Right atrium auricular region (tissue), 2 donors: ENCODE measurements at places on chromosomes 3 and 15. TPM values are rescaled to one million over a fixed set of nuclear protein-coding genes. Genes with fewer than 3 reads are reported as not detected.

- no peaks in the 10 kb centered on the region for H3K27me3 ChIP-seq
- no peaks in the 10 kb centered on the region for H3K4me1 ChIP-seq
- H3K36me3 ChIP-seq, result no peaks in the 10 kb centered on the region
- H3K27ac ChIP-seq, result no peak overlapping the region
These were observed 6.2 kb upstream of the SSUH2 start for GRCh38 chr3:8650583-8651416.

DNA sequence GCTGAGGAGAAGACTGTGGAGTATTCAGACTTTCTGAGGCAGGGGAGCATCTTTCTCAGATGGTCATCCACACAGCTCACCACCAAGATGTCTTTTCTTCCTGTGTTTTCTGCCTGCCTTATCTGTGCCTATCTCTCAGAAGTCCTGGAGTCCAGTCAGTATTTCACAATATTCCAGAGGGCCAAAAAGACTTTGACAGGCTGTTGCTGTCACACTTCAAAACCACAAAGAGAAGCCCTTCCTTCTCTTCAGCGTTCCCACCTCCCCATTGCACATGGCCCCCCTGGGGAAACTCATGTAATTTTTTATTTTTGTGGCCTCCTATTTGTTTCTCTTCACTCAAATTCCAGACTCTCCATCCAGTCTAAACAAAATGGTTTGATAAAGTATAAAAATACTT is 585.2 kb downstream of the EPHA3 start:
- H3K4me1 ChIP-seq, result no peaks in the 10 kb centered on the region
- no peak for DNase-seq
- no peak overlapping the region for H3K27ac ChIP-seq
- H3K36me3 ChIP-seq, result no peaks in the 10 kb centered on the region
- H3K4me3 ChIP-seq, result no peak overlapping the region

DNA sequence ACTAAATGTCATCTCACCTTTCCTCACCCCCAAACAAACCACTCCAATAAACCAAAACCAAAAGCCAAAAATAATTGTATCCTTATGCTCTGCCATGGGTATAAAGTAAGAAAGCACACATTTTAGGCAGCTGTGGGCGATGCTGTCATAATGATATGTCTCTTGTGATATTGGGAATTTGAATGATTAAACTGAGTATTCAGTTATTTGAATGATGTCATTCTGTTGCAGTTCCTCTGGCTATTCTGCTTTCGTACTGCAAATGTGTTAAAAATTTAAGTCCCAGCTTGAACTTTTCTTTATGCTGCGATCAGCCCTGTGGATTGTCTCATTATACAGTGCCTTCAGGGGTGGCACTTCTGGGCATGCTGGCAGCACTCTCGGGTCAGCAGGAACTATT is 10.8 kb upstream of the NR1D2 start:
- H3K36me3 ChIP-seq, result no peaks in the 10 kb centered on the region
- H3K4me3 ChIP-seq, result no peak overlapping the region

DNA sequence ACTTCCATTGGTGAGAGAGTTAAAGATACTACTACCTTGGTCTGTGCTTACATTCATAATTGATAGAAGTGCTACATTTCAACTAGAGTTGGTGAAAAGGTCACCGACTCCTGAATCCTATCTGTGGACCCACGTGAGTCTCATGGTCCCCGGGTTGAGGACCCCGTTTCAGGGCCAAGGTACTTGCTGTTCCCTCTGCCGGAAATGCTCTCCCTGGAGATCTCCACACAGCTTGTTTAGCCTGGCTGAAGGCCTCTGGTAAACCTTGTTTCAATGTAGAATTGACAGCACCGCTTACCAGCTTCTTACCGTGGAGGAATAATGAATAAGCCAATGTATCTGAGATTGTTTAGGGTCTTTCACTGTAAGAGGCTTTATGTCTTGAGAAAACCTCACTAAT is 226.0 kb upstream of the GOLGA6L4 start:
- no peaks in the 10 kb centered on the region for H3K27me3 ChIP-seq
- no peak overlapping the region for H3K4me3 ChIP-seq
- H3K4me1 ChIP-seq, result no peaks in the 10 kb centered on the region
- peaks cover 5% of the 10 kb centered on the region for H3K36me3 ChIP-seq
- no peak overlapping the region for H3K27ac ChIP-seq
- DNase-seq, result no peak

DNA sequence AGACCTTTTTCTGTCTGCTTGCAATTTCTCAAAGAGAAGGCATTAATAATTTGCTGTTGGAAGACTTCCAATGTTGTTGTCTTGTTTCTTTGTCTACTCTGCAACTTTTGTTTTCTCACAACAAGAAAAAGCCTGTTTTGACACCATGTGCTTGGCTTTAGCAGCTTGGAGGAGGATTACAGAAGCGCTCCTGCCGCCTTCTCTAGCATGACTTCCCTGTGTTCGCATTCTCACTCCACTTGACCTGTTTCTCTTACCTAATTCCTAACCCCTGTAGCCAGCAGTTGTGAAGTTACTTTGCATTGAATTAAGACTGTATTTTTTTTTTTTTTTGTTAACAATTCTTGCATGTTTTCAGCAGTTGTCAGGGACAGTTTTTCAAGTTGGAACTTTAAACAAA is 235.3 kb upstream of the GOLIM4 start:
- no peaks in the 10 kb centered on the region for H3K27me3 ChIP-seq
- H3K4me3 ChIP-seq, result no peak overlapping the region
- H3K4me1 ChIP-seq, result peaks cover 4% of the 10 kb centered on the region
- no peak for DNase-seq
- no peak overlapping the region for H3K27ac ChIP-seq

DNA sequence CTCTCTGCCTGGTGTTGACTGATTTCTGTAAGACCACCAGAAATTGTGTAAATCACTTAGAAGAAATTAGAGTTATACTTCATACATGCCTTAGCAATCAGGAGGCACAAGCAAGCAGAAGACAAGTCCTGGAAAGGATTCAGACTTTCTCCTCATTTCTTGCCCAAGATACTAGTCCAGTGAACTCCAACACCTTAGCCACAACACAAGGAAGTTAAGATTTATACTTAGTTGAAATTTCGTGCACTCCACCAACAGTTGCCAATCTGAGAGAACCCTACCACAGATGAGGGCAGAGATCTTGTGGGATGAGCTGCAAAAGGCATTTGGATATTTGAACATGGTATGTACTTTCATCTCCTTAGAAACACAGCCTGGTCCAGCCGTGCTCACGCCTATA is 2.3 kb downstream of the P3H2 start:
- no peak overlapping the region for H3K27ac ChIP-seq
- H3K4me3 ChIP-seq, result no peak overlapping the region
- H3K27me3 ChIP-seq, result no peaks in the 10 kb centered on the region
- no peaks in the 10 kb centered on the region for H3K36me3 ChIP-seq
- H3K4me1 ChIP-seq, result no peaks in the 10 kb centered on the region
- no peak for DNase-seq

DNA sequence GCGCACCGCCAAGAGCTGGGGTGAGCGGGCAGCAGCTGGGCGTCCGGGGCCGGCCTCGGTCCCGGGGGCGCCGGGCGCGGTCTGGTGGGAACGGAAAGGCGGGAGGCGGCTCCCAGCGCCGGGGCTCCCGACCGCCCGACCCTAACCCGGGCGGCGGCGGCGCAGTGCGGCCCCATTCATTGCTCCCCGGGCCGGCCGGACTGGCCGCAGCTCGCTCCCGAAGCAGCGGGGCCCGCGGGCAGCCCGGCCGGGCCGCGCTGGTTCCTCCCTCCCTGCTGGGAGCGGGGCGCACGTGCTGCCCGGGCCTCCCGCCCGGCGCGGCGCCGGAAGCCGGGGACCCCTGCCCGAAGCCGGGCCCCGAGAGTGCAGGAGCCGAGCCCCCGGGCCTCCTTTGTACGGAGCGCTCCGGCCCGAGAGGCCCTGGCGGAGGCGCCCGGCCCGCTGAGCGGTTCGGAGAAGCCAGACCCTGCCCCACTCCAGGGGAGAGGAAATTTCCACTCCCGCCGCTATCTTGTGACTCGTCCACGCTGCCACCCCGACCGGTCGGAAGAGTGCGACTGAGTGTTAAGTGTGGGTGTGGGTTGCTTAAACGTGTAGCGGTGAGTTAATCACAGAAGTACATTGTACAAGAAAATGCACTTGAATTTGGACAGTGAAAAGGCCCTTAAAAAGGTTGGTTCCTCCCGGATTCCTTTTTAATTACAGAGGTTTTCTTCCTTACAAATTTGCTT is 613 bp downstream of the ATP1B3 start:
- H3K27ac ChIP-seq, result peak overlapping the region; percentile 100
- peaks cover 17% of the 10 kb centered on the region for H3K4me1 ChIP-seq
- no peaks in the 10 kb centered on the region for H3K36me3 ChIP-seq
- H3K27me3 ChIP-seq, result no peaks in the 10 kb centered on the region
- DNase-seq, result peak; percentile 72

DNA sequence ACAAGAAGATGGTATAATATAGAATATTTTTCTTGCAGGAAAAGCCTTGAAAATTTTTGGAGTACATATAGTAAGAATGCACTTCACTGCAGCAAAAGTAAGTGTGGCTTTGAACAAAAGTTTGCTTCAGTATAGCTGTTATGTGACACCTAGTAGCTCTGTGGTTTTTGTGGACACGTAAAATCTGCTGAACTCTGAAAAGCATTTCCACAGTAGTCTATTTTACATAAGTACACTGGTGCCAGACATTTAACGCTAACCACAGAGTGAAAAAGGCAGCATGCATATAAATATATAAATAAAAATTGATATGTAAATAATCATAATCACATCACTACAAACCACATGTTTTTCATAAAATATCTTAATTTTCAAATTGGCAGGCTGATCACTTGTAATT is 39.8 kb downstream of the CGGBP1 start:
- H3K27ac ChIP-seq, result no peak overlapping the region
- H3K4me1 ChIP-seq, result no peaks in the 10 kb centered on the region
- H3K36me3 ChIP-seq, result no peaks in the 10 kb centered on the region

DNA sequence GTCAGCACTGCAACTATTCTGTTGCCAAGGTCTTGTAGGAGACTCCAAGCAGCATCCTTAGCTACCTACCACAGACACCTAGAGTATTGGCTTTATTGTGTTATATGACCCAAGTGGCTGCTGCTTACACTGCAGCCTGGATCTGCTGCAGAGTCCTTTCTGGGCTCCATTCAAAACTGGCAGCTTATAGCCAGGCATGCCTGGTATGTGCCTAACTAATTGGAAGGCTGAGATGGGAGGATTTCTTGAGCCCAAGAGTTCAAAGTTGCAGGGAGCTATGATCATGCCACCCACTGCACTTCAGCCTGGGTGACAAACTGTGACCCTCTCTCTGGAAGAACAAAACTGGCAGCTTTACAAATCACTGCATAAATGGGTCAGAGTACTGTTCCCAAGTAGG is 8.6 kb downstream of the NDUFB4 start:
- no peak for DNase-seq
- H3K4me3 ChIP-seq, result no peak overlapping the region
- no peaks in the 10 kb centered on the region for H3K27me3 ChIP-seq
- peaks cover 23% of the 10 kb centered on the region for H3K36me3 ChIP-seq
- H3K27ac ChIP-seq, result no peak overlapping the region

DNA sequence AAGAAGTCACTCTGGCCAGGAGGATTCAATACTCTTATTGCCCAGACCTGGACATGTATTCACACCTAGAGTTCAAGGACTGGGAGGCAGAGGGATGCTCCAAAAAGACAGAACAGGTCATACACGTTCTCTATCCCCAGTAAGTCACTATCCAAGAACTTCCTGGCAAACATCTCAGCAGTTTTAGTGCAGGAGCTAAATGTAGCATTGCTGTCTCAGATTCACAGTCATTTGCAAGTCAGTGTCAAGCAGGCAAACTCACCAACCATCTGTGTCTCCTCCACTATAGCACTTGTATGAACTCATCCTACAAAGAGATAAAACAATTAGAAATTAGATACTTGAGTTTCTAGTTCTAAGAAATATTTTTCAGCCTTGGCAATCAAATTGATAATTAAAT is 38.4 kb downstream of the ABHD17C start:
- no peaks in the 10 kb centered on the region for H3K36me3 ChIP-seq
- H3K27ac ChIP-seq, result no peak overlapping the region
- no peak overlapping the region for H3K4me3 ChIP-seq
- peaks cover 10% of the 10 kb centered on the region for H3K4me1 ChIP-seq

- no peaks in the 10 kb centered on the region for H3K4me1 ChIP-seq
- H3K27ac ChIP-seq, result peak overlapping the region; percentile 50
- no peaks in the 10 kb centered on the region for H3K27me3 ChIP-seq
- DNase-seq, result no peak
These were observed 110.5 kb upstream of the RAP2B start for GRCh38 chr3:153051427-153052095.

GRCh38 chr3:42493126-42493797 is 9.2 kb upstream of the VIPR1 start:
- H3K27me3 ChIP-seq, result no peaks in the 10 kb centered on the region
- no peak overlapping the region for H3K27ac ChIP-seq
- H3K36me3 ChIP-seq, result no peaks in the 10 kb centered on the region

DNA sequence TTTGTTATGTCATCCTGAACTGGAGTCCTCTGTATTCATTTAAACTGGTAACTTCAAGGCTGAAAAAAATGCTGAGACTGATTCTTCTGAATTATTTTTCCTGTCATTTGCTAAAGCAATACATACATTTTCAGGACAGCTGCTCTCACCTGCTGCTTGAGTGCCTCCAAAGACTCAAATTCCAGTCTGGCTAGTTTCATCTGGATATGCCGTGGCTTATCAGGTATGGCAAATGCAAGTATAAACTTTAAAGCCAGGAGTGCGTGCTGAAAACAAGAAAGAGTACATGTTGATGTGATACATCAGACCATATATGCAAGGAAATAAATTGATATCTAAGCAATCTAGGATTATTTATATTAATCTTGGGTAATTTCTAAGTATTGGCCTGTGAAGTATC is 146.1 kb downstream of the SNRK start:
- no peak overlapping the region for H3K27ac ChIP-seq
- H3K4me3 ChIP-seq, result no peak overlapping the region
- no peaks in the 10 kb centered on the region for H3K36me3 ChIP-seq
- H3K27me3 ChIP-seq, result no peaks in the 10 kb centered on the region

GRCh38 chr3:191340966-191341365 is 10.6 kb upstream of the UTS2B start:
- H3K4me3 ChIP-seq, result no peak overlapping the region
- H3K27me3 ChIP-seq, result no peaks in the 10 kb centered on the region
- peaks cover 75% of the 10 kb centered on the region for H3K4me1 ChIP-seq
- H3K27ac ChIP-seq, result no peak overlapping the region
- H3K36me3 ChIP-seq, result no peaks in the 10 kb centered on the region

DNA sequence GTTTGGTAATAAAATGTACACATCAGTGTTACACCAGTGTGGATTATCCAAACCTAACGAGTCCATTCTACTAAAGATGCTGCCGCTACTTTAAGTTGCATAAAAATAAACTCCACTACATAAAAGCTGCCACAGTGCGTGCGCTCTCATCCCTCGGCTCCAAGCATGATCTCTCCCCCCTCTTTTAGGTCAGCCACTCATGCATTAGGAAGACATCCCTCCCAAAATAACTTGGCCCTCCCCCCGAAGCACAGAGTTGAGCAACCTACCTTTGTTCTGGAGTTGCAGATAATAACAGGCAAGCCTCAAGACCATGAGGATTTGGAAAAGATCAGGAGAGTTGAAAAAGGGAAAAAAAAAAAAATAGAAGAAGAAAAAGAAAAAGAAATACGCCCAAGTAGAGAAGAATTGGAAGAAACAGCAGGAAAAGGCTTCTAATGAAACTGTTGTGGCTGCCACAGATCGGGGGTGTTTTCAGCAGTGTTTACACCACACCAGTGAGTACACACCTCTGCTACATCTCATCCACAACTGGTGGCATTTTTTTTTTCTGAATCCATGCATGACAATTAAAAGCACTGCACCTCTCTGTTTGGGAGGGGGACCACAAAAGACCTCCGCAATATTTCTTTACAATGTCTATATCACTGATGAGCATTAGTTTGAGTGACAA is 339.2 kb downstream of the FOXP1 start:
- H3K4me3 ChIP-seq, result peak overlapping the region; percentile 28
- no peaks in the 10 kb centered on the region for H3K36me3 ChIP-seq
- DNase-seq, result no peak

The ATP1B3 gene
- total RNA-seq, result 44.7 TPM

The OR5K2 gene
- total RNA-seq, result not detected

The RYR3 gene
- total RNA-seq, result 0.08 TPM

The CPNE9 gene
- not detected for total RNA-seq

The IGSF11 gene
- total RNA-seq, result 1.6 TPM

The ARHGEF26 gene
- total RNA-seq, result 8.1 TPM
